Activated CD8-positive, alpha-beta memory T cell treated with anti-CD3 and anti-CD28 coated beads, Interleukin-2, amount 10 ng/mL, durations not matched to agents 7 days and 5 days (primary cell): ENCODE measurements at places on chromosomes 3 and 15. TPM values are rescaled to one million over a fixed set of nuclear protein-coding genes. Genes with fewer than 3 reads are reported as not detected.
A peak's percentile ranks its signal among the peaks of the same experiment; 100 is the strongest.

The GP9 gene
- total RNA-seq = not detected

- H3K27ac ChIP-seq = no peak overlapping the region
- peaks cover 9% of the 10 kb centered on the region for H3K4me1 ChIP-seq
- peaks cover 9% of the 10 kb centered on the region for H3K27me3 ChIP-seq
- peaks cover 15% of the 10 kb centered on the region for H3K36me3 ChIP-seq
Measured at GRCh38 chr3:62319570-62320243, 53.6 kb downstream of the FEZF2 start.

GRCh38 chr15:52139599-52140462, 27.3 kb upstream of the BCL2L10 start:
- no peaks in the 10 kb centered on the region for H3K27me3 ChIP-seq
- peaks cover 21% of the 10 kb centered on the region for H3K4me1 ChIP-seq
- H3K27ac ChIP-seq = peak overlapping the region; percentile 29
- no peak overlapping the region for H3K4me3 ChIP-seq
- peak; percentile 81 for DNase-seq

DNA sequence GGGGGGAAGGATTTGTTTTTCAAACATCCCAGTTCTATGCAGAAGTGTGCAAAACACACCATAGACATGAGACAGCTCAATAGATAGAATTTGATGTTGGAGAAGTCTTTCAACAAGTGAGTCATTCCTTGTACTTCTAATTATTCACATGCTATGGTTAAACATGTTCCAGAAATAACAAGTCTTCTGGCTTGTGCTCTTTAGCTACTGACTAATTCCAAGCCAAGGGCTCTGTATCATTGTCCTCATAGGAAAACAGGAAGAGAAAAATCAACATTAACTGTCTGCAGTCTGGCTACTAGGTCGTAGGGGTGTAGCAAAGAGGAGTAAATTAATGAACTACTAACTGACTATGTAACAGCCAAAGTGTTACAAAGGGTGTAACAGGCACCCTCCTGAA, 25.8 kb downstream of the LDHAL6B start:
- peaks cover 3% of the 10 kb centered on the region for H3K27me3 ChIP-seq
- H3K4me1 ChIP-seq = peaks cover 8% of the 10 kb centered on the region
- H3K27ac ChIP-seq = no peak overlapping the region
- DNase-seq = no peak

DNA sequence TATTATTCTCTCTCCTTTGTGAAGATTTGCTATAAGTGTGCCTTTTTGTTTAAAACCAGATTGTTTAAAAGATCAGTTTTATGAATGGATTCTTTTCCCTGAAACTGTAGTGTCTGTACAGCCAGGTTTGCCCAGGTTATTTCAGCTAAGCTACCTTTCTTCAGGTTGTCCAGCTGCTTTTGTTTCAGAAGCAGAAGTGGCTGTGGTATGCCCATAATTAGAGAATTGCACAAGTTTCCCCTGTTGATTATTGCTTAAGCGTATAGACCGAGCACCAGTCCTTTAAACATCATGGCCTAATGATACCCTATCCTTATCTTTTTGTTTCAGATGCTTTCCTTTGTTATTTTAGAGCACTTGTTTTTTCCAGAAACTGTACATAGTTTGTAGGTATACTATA, 10.2 kb downstream of the ASB7 start:
- no peak overlapping the region for H3K4me3 ChIP-seq
- H3K4me1 ChIP-seq = peaks cover 2% of the 10 kb centered on the region
- peaks cover 29% of the 10 kb centered on the region for H3K36me3 ChIP-seq
- H3K27ac ChIP-seq = no peak overlapping the region

DNA sequence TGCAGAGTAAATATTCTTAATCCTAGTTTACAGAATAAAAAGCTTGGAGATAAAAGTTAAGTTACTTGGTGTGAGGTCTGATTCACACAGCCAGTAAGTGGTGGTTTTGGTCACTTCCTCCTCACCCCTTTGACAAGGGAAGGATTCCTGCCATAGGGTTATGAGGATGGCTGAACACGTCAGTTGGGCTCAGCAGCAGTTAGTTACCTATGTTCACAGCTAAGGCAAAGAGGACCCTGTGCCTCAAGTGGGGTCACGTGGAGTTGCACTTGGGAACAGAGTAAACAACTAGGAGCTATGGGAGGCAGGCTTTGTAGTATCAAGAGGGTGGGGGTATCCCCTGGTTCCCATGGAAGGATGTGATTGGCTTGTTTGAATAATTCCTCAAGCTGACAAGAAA, 232.2 kb downstream of the UBE2E2 start:
- peaks cover 8% of the 10 kb centered on the region for H3K27me3 ChIP-seq
- peaks cover 10% of the 10 kb centered on the region for H3K4me1 ChIP-seq
- H3K36me3 ChIP-seq = no peaks in the 10 kb centered on the region
- DNase-seq = no peak

DNA sequence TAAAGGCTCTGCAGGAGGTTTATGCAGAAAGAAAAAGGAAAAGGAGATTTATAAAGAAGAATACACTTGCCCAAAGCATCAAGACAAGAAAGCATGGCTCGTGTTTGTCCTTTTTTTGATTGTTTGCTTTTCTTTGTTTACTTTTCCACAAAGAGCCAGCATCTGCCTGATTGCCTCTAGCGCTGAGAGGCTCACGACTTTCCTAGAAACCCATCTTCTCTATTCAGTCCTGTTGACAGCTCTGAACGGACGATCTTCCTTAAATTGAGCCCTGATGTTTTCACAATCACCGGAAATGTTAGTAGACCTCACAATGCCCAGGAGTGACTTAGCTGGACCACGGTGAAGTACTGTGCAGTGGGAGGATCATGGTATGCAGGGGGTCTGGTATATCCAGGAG, 12.4 kb downstream of the GP5 start:
- peaks cover 24% of the 10 kb centered on the region for H3K27me3 ChIP-seq
- no peak for DNase-seq
- no peaks in the 10 kb centered on the region for H3K36me3 ChIP-seq
- H3K27ac ChIP-seq = no peak overlapping the region
- H3K4me1 ChIP-seq = no peaks in the 10 kb centered on the region

DNA sequence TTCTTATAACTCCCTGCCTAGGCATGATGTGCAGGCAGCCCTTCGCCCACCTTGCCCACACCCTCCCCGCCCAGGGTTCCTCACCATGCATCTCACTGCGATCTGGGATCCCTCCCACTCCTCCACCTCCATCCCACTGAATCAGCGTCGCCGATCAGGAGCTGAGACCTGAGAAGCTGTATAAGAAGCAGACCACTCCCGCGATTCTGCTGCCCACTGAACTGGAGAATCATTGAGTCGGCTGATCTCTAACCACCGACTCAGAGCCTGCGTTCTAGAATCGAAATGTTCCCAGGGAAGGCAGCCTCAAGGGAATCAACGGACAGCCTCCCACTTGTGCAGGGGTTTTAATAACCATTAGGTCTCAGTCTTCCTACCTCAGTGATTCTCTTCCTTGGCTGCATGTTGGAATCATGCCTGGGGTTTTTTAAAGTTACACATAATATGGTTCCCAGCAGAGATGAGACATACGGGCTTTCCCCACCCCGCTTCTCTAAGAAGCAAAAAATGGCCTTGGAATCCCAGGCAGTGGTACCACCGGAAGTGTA, 60.2 kb downstream of the TMEM44 start:
- H3K36me3 ChIP-seq = no peaks in the 10 kb centered on the region
- H3K4me3 ChIP-seq = no peak overlapping the region
- H3K4me1 ChIP-seq = peaks cover 7% of the 10 kb centered on the region
- DNase-seq = no peak

DNA sequence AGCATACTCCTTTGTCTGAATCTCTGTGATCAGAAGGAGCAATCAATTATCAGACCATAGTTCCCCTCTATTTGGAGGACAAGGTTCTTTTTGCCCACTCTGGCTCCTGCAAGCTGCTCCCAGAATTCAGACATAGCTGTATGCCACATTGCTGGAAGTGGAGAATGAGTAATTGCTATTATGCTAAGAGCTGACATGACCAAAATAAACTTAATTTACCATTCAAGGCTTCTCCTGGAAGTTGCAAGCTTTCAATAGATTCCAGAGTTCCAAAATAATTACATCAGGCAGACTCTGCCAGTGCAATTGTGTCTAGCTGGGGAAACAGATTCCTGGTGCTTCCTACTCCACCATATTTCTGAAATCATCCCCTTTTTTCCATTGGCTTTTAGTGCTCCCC, 7.6 kb upstream of the DRD3 start:
- H3K36me3 ChIP-seq = peaks cover 4% of the 10 kb centered on the region
- no peaks in the 10 kb centered on the region for H3K4me1 ChIP-seq
- H3K4me3 ChIP-seq = no peak overlapping the region
- DNase-seq = no peak
- H3K27me3 ChIP-seq = peaks cover 12% of the 10 kb centered on the region
- H3K27ac ChIP-seq = no peak overlapping the region

DNA sequence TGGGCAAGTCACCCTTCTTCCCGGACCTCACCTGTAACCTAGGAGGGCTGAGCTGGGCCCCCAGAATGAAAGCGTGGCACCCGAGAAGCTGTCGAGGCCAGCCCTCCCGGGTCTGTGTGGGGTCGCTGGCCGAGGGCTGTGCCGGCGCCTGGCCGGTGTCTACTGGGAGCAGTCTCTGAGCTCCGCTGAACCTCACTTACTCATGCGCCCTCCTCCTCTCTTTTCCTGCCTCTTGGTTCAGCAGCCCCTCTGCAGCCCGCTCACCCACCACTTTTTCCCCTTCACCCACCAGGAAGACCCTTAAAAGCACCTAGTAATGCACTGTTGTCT, 419 bp downstream of the HYKK start:
- H3K27me3 ChIP-seq = peaks cover 6% of the 10 kb centered on the region
- DNase-seq = no peak
- peak overlapping the region; percentile 75 for H3K4me3 ChIP-seq
- H3K4me1 ChIP-seq = peaks cover 22% of the 10 kb centered on the region

DNA sequence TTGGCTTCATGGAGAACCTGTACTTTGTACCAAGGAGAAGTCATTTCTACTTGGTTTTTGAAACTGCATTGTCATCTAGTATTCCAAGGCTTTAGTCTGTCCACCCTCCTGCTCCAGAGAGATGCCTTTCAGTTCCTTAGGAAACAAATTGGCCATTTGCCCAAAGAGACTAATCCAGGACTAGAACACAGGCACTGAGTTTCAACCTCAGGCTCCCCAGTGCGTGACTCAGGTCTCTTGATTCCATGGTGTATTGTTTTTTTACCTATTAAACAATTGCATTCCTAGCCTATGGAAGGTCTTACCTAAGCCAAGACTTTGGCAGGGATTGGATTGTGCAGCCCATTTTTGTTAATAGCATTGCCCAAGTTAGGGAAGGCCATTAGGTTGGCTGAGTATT, 214.8 kb upstream of the CTDSPL start:
- H3K27me3 ChIP-seq = no peaks in the 10 kb centered on the region
- H3K36me3 ChIP-seq = no peaks in the 10 kb centered on the region
- H3K4me3 ChIP-seq = no peak overlapping the region

DNA sequence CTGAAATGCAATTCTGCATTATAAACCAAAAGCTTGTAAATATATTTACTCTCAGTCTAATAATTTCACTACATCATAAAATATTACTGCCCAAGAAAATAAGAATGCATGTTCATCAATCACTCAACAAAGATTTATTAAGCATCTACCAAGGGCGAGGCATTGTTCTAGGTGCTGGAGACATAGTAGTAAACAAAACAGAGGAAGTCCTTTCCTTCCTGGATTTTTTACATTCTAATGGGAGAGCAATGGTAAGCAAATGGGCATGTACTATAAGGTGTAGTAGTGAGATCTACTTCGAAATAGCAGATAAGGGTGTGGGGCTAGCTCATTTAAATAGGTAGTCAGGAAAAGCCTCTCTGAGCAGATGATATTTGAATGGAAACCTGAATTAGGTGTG, 10.8 kb upstream of the ZFYVE19 start:
- DNase-seq = no peak
- H3K27me3 ChIP-seq = no peaks in the 10 kb centered on the region
- peaks cover 16% of the 10 kb centered on the region for H3K4me1 ChIP-seq
- H3K27ac ChIP-seq = no peak overlapping the region

- peaks cover 36% of the 10 kb centered on the region for H3K4me1 ChIP-seq
- no peak for DNase-seq
- no peak overlapping the region for H3K4me3 ChIP-seq
- H3K27ac ChIP-seq = peak overlapping the region; percentile 4
Measured at GRCh38 chr3:101989578-101990200, 140.4 kb downstream of the NFKBIZ start.

- DNase-seq = no peak
- H3K27me3 ChIP-seq = no peaks in the 10 kb centered on the region
- H3K4me3 ChIP-seq = no peak overlapping the region
- H3K36me3 ChIP-seq = no peaks in the 10 kb centered on the region
Measured at GRCh38 chr3:183193762-183194689, 31.5 kb upstream of the LAMP3 start.

DNA sequence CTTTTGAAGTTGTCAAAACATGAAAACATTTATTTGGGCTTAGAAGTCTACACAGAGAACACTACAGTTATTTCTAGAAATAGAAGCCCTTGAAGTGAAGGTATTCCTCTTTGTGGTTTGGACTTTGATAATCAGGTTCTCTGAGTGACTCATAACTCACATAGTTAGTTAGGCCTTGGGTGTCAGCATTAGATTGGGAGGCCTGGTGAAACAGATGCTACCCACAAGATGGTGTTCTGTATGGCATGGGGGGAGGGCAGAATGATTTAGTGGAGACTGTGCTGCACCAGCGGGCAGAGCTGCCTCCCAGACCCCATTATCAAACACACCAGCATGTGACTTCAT, 108.9 kb upstream of the ETV5 start:
- no peaks in the 10 kb centered on the region for H3K36me3 ChIP-seq
- DNase-seq = peak; percentile 52
- no peak overlapping the region for H3K27ac ChIP-seq
- H3K4me3 ChIP-seq = no peak overlapping the region
- peaks cover 19% of the 10 kb centered on the region for H3K4me1 ChIP-seq

DNA sequence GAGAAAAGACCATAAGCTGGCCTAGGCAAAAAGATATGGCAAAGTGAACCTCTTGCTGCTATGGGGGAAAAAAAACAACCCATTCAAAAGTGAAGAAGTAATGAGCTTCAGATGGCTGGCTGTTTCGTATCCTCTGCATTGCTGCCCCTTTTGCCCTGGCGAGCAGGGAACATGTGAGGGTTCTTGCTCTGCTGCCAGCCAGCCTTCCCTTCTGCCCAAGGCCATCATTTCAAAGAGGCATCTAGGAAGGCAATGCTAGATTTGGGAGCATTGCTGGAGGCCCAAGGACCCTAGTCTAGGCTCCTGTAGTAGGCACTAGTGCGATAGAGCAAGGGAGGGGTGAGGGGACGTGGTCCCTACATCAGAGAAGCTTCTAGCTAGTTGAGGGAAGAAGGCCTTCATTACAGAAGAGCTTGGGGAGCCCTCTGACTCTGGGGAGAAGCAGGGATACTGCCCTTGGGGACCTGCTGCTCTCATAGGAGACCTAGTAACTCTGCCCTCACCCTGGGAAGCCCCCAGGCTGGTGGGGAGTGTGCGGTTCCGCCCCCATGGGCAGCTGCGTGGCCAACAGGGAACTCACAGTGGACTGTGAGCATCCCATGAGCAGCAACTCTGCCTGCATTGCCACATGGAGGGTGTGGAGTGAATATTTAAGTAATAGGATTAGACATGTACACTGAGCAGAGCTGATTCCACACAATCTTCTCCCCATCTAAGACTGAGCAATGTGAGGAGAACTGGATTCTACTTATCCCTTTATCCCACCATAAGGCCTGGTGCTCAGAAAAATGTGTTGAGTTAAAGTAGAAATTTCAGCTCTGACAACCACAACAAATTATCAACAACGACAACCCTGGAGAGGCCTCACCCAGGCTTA, 21.3 kb downstream of the ITGA11 start:
- H3K36me3 ChIP-seq = no peaks in the 10 kb centered on the region
- H3K27ac ChIP-seq = no peak overlapping the region
- DNase-seq = peak; percentile 7
- H3K27me3 ChIP-seq = peaks cover 4% of the 10 kb centered on the region
